Activated T-cell treated with anti-CD3 and anti-CD28 coated beads, Interleukin-2, amount 50 U/mL, for 1 hour (primary cell): ENCODE measurements at places on chromosomes 1 and 21.

GRCh38 chr1:198929961-198930599 is 291.2 kb downstream of the PTPRC start:
- DNase-seq, result no peak

DNA sequence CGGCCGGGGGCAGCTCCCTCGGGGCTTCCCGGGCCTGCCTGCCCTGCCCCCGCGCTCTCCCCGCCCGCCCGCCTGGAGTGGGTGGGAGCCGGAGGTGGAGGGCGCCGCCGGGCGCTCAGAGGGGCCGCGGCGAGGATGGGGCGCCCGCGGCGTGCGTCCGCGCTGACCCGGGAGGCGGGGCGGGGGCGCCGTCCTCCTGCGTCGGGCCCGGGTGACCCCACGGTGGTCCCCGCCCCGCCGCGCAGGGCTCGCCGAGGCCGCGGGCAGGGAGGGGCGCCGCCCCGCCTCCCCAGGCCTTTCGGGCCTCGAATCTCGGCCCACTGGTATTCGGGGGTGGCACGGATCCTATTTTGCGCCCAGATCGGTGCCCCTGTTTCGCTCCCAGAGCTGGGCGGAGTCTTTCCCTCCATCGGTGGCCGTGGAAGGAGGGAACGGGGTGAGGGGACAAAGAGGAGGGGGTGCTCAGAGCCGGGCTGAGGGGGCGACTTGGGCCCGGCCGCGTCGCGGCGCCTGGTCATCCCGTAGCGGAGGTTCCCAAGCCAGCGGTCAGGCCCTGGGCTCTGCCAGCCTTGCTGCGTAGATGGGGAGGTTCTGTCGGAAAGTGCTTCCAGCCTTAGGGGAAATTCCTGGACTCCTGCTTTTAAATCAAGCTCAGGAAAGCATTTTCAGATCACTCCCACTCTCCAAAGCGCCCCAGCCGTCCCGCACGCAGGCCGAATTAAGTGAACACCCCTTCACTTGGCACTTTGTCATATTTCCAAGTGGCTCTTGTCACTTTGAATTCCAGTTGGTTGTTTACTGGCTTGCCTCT is 545 bp downstream of the PATJ start:
- DNase-seq, result no peak

DNA sequence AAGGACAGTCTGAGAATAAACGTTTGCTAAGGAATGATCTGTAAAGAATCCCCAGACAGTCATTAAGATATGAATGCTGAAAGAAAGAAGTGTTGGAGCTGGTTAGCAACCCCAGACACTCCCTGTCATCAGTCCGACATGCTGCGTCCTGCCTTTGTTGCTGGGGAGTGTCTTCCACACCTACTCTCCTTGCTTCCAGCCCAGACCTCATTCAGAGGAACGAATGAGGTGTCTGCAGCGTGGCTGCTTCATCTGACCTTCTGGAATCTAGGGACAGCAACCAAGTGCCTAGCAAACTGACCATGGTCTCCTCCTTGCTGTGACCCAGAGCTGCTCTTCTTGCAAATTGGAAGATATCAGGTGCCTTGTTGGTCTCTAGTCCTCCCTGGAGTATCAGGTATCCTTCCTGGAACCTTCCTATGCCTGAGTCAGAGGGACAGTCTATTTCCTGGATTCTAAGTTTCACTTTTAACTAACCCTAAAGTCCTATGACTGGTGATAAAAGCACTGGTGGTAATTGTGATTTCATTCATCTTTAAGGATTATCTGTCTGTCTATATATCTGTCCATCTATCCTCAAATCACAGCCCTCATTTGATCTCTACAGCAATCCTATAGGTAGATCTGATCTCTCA is 45.3 kb downstream of the NFASC start:
- no peak for DNase-seq

DNA sequence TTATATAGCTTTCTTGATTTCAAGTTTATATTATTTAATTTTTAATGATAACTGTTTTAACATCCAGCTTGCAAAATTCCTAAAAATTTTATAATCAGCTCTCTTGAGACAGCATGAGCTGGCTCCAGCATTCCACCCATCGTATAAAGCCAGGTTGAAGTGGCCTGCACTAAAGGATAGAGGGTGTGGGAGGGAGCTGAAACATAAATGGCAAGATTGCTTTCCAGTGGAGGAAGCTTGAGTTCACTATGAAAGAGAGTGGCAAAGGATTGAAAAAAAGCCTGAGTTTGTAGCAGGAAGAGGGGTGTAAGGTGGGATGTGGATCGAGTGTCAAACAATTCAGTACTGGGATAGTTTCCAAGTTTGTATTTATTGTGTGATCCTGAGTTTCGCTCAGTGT is 48.5 kb upstream of the ZNF644 start:
- no peak for DNase-seq

GRCh38 chr1:54110996-54111395 is 41.8 kb downstream of the CDCP2 start:
- DNase-seq, result no peak

DNA sequence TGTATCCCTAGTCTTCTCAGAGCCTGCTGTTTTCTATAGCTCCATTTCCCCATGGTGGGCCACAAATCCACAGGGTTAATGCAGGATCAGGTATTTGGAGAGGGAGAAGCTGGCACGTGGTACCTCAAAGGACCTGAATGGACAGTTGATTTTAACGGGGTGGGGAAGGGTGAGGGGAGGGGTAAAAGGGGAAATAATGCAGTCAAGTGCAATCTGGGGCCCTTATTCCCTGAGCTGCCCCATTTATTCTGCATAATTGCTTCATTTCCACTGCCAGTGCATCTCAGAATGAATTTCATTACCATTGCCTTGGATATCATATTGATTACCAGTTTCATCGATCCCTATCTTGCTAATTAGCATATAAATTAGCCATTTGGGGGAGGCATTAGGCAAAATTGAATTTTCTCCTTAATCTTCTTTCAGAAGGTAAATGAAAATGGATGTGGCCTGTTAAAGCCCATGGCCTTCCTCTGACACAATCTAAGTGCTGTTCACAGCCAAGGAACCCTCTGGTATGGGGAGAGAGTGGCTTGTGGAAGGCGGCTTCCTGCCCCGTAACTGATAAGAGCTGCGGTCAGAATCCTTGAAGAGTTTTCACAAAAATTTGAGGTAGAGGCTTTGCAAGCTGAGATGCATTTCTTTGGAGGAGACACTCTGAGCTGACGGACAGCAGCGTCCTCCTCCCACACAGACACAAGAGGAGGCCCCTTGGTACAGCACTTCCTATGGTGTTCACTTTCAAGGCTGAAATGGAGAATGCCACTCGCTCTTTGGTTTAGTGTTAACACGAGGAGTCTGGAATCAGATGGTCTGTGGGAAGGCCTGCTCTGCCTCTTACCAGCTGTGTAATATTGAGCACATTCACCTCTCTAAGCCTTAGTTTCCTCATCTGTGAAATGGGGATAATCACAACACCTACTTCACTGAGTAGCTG is 34.4 kb downstream of the PHC2 start:
- no peak for DNase-seq

DNA sequence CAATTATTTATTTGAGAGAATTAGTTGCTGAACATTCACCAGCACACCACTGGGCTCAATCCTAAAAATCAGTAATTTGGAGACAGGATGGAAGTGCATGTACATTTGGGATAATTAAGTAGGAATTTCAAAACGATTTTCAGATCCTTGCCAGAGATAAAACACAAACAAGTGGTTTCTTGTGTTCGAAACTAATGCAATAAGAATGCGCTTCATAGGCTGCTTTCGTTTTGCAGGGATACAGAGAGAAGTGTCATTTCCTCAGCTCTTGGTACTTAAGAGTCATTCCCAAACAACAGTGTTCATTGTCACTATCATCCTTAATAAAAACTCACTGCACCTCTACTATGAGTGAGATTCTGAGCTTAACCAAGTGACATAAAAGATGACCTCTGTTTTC is 20.6 kb upstream of the USP24 start:
- DNase-seq, result no peak

- DNase-seq, result no peak
Measured at GRCh38 chr1:230365723-230366307, 60.3 kb downstream of the PGBD5 start.

DNA sequence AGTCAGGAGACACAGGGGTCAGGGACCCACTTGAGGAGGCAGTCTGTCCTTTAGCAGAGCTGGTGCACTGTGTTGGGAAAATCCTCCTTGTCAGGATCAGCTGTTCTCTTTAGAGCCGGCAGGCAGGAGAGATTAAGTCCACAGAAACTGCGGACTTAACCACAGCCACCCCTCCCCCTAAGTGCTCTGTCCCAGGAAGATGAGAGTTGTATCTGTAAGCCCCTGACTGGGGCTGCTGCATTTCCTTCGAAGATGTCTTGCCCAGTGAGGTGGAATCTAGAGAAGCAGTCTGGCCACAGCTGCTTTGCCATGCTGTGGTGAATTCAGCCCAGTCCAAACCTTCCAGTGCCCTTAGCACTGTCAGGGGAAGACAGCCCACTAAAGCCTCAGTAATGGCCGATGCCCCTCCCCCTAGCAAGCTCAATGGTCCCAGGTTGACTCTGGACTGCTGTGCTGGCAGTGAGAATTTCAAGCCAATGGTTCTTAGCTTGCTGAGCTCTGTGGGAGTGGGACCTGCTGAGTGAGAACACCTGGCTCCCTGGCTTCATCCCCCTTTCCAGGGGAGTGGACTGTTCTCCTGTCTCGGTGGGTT is 172.8 kb downstream of the ST6GALNAC3 start:
- DNase-seq, result no peak

GRCh38 chr21:34959607-34960006 is 89.5 kb downstream of the RUNX1 start:
- no peak for DNase-seq

DNA sequence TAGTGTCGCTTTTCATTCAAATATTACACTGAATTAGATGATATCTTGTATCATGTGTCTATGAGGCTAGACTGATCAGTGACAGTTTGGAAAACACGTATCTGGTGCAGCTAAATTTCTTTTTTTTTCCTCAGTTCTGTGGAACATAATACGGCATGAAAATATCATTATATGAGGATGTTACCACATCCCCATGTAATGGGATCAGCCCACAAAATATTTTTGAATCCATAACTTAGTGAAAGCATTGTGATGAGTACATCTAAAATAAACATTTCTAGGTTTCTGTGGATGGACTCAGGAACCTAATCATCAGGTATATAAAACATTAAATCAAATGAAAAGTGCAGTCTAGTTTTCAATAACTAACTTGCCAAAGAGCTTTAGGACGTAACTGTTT is 356.3 kb downstream of the USP25 start:
- DNase-seq, result no peak

DNA sequence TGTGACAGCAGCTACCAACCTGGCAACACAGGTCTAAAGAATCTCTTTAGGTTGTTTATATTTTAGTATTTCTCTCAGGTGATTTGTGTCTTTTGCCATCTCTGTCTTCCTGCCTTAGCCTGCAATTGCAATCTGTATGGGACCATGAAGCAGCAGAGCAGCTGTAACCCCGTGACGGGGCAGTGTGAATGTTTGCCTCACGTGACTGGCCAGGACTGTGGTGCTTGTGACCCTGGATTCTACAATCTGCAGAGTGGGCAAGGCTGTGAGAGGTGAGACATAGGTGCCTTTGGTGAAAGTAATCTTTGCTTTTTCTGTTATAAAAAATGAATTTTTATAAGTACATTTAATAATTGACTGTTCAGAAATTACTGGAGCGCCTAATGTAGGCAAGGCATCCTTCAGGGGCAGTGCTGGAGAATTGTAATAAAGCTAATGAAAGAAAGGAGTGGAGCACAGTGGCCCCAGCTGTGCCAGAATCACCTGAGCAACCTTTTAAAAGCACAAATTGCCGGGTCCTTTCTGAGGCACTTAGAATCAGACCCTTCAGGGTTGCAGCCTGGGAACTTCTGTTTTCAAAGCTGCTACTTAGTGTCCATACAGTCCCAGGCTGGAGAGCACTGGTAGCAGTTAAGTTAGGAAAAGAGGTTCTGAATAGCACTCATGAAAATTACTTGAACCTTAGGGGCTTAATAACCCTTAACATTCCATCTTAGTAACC is 60.6 kb upstream of the LAMC2 start:
- no peak for DNase-seq
